Liver (tissue), 10 donors: ENCODE measurements at places on chromosomes 13 and 19.

- H3K36me3 ChIP-seq: peaks cover 1% of the 10 kb centered on the region
- H3K27ac ChIP-seq: peak overlapping the region; percentile 47
- DNase-seq: no peak
- H3K4me3 ChIP-seq: peak overlapping the region; percentile 66
Measured at GRCh38 chr19:11964496-11964857, 363 bp upstream of the ZNF763 start.

DNA sequence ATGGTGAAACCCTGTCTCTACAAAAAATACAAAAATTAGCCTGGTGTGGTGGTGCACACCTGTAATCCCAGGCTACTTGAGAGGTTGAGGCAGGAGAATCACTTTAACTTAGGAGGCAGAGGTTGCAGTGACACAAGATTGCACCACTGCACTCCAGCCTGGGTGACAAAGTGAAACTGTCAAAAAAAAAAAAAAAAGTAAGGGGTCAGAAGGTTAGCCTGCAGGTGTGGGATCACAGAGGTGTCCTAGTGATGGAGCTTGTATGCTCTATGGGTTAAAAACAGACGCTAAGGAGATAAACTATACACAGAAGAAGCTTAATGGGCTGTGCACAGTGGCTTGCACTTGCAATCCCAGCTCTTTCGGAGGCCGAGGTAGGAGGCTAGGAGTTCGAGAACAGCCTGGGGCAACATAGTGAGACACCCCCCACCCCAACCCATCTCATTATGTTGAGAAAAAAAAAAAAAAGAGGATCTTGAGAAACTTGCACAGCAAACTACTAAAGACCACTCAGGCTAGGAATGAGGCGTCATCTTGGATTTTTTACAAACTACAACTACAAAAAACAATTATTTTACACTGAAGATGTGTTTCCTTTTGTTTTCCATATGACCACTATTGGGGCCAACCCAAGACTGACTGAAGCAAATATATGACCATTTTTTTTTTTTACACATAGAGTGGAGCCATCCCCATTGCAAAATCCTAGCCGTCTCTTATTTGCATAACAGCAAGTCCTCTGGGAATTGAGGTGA, 7.9 kb downstream of the FOSB start:
- no peak for DNase-seq
- H3K27ac ChIP-seq: no peak overlapping the region
- no peaks in the 10 kb centered on the region for H3K27me3 ChIP-seq
- H3K36me3 ChIP-seq: no peaks in the 10 kb centered on the region

- H3K27ac ChIP-seq: no peak overlapping the region
- no peaks in the 10 kb centered on the region for H3K36me3 ChIP-seq
- H3K27me3 ChIP-seq: no peaks in the 10 kb centered on the region
- no peak overlapping the region for H3K4me3 ChIP-seq
- DNase-seq: no peak
Measured at GRCh38 chr13:108573455-108573854, 56.0 kb upstream of the MYO16 start.

DNA sequence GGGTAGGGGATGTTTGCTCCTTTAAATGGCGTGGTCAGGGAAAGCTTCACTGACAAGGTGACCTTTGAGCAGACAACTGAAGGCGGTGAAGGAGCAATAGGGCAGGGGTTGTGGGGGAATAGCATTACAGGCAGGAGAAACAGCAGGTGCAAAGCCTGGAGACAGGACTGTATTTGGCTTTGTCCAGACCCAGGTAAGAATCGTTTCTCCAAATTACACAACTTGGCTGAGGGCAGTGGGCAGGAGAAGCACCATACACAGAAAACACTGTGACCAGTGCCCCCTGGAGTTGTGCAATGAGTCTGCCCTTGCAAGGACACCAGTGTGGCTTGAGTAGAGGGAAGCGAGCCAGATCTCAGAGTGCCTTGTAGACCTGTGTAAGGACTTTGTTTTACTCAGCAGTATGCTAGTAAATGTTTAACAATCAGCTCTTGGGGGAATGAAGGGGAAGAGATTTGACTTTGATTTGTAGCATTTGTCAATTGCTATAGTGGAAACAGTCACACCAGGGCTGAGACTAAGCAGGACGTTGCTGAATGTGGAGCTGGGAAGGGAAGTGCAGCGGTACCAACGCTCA, 360.0 kb downstream of the DCT start:
- peak overlapping the region; percentile 73 for H3K27ac ChIP-seq
- DNase-seq: peak; percentile 58
- H3K4me1 ChIP-seq: peaks cover 45% of the 10 kb centered on the region
